ENCODE measurements at places on chromosomes 12 and 14. TPM values are rescaled to one million over a fixed set of nuclear protein-coding genes. Genes with fewer than 3 reads are reported as not detected.
A peak's percentile ranks its signal among the peaks of the same experiment; 100 is the strongest.

- DNase-seq: no peak
Observed at GRCh38 chr12:57869298-57869926, 22.9 kb upstream of the CTDSP2 start.

C12orf50 gene
- 0.20 TPM for total RNA-seq

GRCh38 chr12:94586589-94587259, 63.6 kb downstream of the TMCC3 start:
- no peak for DNase-seq

GRCh38 chr12:90100579-90100978, 391.9 kb upstream of the ATP2B1 start:
- peak; percentile 91 for DNase-seq

DNA sequence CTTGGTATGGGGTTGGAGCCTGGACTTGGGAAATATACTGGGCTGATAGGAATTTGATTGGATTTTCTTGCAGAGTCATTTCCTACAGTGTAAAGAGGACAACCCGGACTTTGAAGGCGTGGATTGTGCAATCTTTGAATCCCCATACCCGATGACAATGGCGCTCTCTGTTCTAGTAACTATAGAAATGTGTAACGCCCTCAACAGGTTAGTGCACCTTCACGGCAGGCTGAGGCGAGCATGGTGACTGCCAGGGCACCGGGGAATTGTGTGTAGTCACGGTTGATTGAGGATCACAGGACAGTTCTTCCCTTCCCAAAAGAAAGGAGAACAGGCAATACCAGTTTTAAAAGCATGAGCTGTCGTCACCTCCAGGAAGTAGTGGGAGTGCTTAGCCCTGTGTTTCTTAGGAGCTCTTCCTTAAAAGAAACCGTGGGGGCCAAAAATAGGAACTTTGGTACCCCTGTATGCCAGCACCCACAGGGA, 58.3 kb downstream of the ANAPC7 start:
- DNase-seq: peak; percentile 67
